ENCODE measurements at places on chromosomes 2 and 18. TPM values are rescaled to one million over a fixed set of nuclear protein-coding genes. Genes with fewer than 3 reads are reported as not detected.

DNA sequence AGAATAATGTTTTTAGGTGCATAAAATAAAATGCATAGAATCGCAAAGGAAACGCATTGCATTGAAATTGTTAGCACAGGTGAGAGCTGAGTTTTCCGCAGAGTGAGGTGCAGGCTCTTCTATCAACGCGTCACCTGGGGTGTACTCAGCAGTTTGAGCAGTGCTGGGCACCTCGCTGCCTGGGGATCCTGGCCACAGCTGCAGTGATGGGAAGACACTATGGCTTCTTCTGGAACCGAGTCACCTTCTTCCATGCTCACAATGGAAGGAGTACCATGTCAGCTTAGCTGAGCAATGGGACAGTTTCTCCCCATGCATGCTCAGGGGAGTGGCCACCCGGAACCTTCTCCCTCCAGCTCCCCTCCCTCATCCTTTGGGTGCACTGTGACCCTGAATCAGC, 95.4 kb upstream of the OTOS start:
- no peak for DNase-seq

TTC39C gene
- polyA plus RNA-seq, result 80.2 TPM

LIMS3 gene
- 1.5 TPM for polyA plus RNA-seq

GRCh38 chr2:231263118-231263831, 64.8 kb downstream of the ARMC9 start:
- no peak for DNase-seq

DNA sequence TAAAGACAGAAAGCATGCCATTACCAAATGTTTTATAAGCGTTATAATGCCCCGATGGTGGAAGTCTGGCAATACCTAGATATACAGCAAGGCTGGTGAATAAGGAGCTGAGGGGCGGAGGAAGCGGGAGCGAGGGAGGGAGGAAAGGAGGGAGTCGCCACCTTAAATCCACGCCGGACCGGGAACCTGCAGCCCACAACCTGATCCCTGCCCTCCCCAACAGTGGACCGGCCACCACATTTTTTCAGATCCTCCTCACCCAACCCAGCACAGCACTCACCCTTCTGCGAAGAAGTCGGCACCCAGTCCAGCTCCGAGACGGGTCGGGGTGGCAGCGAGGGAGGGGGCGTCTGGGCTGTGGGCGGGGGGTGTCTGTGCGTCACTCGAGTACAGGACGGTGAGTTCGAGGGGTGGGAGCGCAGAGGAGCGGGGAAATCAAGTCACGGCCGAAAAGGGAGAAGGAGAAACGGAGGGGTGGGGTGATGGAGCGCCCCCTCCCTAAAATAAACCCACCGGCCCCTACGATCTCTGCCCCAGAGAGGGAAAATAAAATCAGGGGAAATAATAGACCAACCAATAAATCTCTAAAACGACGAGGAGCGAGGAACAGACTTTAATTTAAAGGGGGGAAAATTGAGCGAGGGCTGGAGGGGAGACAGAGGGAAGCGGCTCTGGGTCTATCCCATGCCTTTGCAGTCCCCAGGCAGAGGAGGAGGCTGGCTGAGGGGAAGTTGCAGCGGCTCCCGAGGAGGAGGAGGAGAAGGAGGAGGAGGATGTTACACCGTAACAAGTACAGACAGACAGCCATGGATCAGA, 96.5 kb upstream of the SERTAD2 start:
- DNase-seq, result peak; percentile 23

HOXD8 gene
- not detected for polyA plus RNA-seq

CIB4 gene
- not detected for polyA plus RNA-seq

ANKRD62 gene
- not detected for polyA plus RNA-seq

- DNase-seq, result no peak
Observed at GRCh38 chr2:203352604-203353255, 24.5 kb downstream of the ABI2 start.

GRCh38 chr18:55013685-55014084, 54.4 kb upstream of the CCDC68 start:
- DNase-seq, result no peak

DNA sequence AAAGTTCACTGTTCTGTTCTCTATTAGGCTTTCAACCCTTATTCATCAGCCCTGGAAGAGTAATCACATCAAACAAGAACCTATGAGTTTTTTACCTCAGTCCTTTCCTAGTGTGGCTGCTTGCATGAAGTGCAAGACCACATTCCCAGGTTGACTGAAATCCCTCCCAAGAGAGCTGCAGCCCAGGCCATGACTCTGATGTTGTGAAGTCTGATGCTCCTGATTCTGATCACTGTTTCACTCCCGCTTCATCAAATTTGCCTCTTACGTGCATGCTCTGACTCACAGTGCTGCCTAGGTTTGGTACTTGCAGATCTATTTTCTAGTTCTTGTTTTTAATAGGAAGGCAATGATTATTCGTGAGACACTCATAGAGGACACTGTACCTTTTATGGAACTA, 58.2 kb upstream of the DSEL start:
- no peak for DNase-seq

BIRC6 gene
- polyA plus RNA-seq, result 32.4 TPM

DNA sequence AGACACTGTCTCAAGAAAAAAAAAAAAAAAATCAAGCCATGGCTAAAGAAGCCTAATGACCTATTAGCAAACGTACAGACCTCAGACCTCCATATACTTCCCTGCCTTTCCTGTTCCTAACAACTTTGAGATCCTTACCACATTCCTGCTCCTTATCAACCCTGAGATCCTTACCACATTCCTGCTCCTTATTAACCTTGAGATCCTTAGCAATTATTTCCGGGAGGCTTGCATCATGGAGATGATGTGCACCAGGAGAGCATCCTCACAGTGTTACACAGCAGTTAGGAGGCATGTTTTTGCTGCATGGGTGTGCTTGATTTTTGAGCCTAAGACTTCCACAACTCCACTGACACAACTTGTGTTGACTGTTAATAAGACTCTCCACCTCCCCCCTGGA, 54.6 kb upstream of the RASGRP3 start:
- DNase-seq, result no peak

GEN1 gene
- 0.31 TPM for polyA plus RNA-seq

IL36RN gene
- polyA plus RNA-seq, result not detected

- DNase-seq, result no peak
Observed at GRCh38 chr2:33236482-33237385, 239.7 kb upstream of the RASGRP3 start.

DNA sequence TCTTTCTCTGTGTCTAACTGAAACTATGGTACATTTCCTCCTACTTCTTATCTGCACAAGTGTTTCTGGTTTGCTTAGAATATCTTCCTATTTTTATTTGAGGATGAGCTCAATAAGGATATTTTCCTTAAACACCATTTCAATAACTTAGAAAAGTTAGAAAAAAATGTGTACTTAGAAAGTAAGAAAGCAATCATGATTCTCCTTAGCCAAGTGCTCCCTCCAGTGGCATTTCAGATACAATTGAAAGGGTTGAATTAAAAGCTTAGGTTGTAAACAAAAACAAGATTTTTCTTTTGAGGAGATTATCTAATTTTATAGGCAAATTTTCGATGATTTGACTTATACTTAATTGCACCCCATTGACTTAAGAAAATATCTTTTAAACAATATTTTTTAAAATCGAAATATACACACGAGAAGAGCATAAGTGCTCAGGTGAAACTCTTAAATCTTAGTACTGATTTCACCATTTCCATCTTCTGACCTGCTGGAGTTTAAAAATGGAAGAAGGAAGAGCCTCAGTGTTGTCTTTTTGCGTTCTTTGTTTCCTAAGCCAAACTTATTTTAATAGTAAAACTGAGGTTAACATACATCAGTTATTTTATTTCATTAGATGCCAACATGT, 26.9 kb downstream of the C18orf63 start:
- DNase-seq, result no peak

DNA sequence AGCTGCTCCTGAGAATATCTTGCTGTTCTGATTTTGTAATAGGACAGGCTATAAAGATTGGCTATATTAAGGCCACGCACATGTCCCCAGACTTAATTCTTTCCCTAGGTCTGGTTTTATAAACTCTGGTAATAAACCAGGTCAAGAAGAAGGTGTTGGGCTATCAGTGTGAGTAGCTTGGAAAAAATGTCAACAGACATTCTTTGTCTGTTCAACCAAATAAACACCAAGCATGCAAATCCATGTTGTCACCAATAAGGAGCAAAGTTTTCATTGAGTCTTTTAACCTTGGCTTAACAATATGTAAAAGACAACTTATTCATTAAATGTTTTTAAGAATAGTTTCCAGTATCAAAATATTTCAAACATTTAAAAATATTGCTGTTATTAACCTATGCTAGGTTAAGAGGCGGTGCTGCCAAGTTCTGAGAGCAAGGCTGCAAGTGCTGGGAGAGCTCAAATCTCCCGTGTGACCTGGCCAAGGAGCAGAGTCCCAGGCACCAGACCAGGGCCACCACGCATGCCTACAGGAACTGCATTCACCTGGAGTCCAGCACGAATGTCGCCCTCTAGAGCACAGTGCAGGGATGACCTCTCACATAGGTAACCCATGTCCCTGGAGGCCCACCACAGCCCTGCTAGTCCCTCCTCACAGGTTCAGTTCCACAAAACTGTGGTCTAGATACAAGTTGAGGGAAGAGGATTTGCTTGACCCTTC, 120.5 kb upstream of the POU3F3 start:
- no peak for DNase-seq

DNA sequence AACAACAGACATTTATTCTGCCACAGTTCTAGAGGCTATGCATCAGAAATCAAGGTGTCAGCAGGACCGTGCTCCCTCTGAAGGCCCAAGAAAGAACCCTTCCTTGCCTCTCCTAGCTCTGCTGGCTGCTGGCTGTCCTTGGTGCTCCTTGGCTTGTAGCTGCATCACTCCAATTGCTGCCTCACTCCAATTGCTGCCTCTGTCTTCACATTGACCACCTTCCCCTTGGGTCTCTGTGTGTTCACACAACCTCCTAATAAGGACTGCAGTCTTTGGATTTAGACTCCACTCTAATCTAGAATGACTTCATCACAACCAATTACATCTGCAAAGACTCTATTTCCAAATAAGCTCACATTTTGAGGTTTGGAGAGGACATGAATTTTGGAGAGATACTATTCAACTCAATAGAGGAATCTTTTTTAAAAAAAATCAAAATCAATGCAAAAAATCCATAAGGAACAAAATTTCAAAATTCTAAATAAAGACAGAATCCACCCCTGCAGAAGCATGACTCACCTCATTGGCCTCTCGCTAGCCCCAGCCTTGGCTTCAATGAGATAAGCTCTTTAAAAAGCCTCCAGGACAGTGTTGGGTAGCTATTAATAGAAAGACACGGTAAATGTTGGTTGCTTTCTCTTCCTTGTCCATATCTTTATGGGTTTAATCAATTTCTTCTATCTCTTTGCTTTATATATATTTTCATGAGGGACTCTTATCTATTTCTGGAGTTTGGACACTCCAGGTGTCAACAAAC, 267.6 kb upstream of the MGAT5 start:
- no peak for DNase-seq

DNA sequence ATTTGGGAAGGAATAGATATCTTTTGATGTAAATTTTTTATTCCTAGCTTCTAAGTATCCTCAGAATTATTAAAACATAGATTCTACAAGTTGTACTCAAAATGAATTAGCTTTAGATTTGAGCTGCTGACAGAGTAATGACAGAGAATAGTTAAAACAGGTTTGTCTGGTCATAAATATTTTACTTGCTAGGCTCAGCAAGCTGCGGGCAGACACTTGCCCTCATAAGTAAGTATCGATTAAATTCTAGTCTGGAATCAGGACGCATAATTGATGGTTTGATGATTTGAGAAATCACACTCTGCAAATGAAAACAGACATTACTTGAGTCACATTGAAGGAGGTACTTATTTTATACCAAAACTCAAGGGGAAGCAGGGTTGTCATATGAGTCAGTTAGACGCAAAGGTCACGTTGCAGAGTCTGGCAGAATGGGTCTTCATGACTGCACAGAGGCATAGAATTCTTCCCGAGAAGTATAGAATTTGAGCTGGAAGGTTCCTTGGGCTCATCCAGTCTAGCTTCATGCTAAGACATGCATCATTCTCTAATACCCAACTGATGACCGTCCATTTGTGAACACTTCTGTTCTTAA, 27.5 kb downstream of the ARL4C start:
- DNase-seq, result no peak

DNA sequence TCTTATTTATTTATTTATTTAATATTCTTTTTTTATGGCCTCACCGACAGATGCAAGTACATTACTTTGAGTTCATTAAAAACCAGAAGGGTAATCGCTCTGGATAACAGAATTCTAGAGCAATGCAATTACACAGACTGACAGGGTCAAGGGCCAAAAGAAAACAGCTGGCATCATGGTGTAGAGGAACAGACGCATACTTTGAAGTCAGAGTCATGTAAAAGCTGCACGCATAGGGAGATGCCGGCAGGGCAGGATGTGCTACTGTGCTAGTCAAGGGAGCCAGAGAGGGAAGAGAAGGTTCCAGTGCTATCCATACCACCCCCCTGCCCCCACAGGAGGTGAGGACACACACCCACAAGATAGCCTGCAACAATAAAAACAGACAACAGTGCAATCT, 115.2 kb upstream of the TFCP2L1 start:
- DNase-seq, result no peak

SERPINB10 gene
- polyA plus RNA-seq, result not detected

DNA sequence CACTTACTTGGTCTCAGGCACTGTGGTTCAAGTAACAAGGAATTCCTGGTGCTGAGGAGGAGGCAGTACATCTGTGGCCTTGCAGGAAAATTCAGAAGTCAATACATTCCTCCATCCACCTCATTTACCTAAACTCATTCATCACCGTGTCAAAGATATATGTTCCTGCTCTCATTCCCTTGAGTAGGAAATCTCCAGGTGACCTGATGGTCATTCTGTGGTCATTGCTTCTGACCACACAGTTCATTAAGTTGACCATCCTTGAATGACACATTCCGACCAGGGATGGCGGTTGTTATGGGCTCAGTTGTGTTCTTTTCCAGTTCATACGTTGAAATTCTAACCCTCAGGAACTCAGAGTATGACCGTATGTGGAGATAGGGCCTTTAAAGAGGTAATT, 2.1 kb upstream of the STK17B start:
- DNase-seq, result no peak

GRCh38 chr2:215594766-215595165, 158.9 kb upstream of the FN1 start:
- DNase-seq, result no peak

DNA sequence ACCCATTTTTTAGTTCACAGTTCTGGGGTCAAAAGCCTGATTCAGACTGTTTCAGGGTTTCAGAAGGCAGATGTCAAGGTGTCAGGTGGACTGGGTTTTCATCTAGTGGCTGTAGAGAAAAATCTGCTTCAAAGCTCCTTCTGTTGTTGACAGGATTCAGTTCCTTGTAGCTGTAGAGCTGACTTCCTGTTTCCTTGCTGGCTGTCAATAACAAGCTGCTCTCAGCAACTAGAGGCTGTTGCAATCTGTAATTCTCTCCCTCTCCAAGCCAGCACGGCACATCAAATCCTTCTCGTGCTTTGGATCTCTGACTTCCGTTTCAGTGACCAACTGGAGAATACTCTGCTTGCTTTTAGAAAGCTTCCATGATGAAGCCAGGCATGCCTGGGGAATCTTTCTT, 179.4 kb downstream of the DOK6 start:
- DNase-seq, result no peak

- DNase-seq, result no peak
Observed at GRCh38 chr2:45750484-45750883, 99.0 kb downstream of the PRKCE start.

CFAP53 gene
- not detected for polyA plus RNA-seq

All from CD8-positive, alpha-beta memory T cell (primary cell).